ENCODE measurements at places on chromosomes 2 and 18. TPM values are rescaled to one million over a fixed set of nuclear protein-coding genes. Genes with fewer than 3 reads are reported as not detected.

The MALL gene
- 6.6 TPM for total RNA-seq

The BIRC6 gene
- 71.9 TPM for total RNA-seq

The FBXO15 gene
- 3.3 TPM for total RNA-seq

The PLCL1 gene
- total RNA-seq, result 2.9 TPM

The FBXO41 gene
- total RNA-seq, result 4.3 TPM

The GAL3ST2 gene
- not detected for total RNA-seq

The ABHD1 gene
- total RNA-seq, result not detected

The LRRTM4 gene
- total RNA-seq, result not detected

The FMNL2 gene
- 44.4 TPM for total RNA-seq

The LHCGR gene
- not detected for total RNA-seq
